ENCODE measurements at places on chromosomes 12 and 14.

GRCh38 chr12:123238961-123239360 is 5.7 kb downstream of the MTRFR start:
- DNase-seq: no peak

DNA sequence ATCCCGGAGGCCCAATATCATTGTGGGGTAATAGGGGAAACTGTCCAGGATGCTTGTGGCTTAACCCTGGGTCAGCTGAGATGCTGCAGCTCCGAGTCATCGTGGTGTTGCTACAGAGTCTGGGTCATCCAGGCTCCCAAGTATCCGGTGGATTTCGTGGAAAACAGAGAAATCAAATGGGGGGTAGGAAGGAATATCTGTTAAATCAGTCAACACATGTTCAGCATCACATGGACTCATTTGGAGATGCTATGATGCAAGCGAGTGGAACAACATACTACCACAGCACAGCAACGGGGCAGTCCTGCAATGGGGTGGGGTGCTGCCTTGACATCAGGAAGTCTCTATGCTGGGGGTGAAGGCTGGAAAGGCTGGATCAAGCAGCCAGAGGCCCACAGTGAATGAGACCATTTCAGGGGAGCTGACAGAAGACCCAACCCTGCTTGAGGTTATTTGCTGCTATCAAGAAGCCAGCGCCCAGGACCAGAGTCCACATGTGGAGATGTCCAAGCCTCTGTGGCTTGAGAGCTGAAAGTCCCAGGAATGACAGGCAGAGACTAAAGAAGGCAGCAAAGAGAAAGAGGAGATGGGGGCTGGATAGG is 22.9 kb downstream of the VDR start:
- no peak for DNase-seq

DNA sequence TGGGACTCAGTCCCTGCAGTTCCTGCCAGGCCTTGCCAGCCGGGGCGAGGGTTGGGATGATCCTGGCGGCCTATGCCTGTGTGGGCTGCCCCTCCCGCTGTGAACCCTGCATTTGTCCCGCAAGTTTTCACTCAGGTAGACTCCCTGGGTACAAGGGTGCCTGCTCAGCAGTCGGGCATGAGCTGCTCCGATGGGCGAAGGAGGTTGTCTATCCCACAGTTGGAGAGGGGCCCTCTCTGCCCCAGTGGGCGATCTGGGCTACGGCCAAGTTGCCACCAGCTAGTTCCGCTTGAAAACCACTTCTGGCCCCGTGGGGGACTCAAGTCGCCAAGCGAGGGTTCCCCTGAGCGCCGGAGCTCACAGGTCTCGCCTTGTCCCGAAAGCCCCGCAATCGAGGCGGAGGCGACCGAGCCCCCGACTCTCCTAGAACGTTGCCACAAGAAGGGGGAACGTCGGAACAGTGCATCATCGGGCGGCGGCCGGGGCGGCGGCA is 365 bp upstream of the TPI1 start:
- DNase-seq: no peak

DNA sequence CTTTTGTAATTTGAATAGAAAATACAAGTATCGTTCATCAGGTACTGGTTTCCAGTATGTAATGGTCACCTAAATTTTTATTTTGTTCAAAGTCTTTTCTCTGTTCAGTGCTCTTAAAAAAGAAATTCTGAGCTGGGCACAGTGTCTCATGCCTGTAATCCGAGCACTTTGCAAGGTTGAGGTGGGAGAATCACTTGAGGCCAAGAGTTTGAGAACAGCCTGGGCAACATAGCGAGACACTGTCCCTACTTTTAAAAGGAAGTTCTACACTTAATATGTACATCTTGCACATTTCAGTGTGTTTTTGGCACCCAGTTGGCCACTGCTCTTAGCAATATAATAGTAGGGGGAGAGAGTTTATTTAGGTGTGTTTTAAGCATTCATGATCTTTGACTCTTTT is 27.9 kb downstream of the PCNX1 start:
- no peak for DNase-seq

DNA sequence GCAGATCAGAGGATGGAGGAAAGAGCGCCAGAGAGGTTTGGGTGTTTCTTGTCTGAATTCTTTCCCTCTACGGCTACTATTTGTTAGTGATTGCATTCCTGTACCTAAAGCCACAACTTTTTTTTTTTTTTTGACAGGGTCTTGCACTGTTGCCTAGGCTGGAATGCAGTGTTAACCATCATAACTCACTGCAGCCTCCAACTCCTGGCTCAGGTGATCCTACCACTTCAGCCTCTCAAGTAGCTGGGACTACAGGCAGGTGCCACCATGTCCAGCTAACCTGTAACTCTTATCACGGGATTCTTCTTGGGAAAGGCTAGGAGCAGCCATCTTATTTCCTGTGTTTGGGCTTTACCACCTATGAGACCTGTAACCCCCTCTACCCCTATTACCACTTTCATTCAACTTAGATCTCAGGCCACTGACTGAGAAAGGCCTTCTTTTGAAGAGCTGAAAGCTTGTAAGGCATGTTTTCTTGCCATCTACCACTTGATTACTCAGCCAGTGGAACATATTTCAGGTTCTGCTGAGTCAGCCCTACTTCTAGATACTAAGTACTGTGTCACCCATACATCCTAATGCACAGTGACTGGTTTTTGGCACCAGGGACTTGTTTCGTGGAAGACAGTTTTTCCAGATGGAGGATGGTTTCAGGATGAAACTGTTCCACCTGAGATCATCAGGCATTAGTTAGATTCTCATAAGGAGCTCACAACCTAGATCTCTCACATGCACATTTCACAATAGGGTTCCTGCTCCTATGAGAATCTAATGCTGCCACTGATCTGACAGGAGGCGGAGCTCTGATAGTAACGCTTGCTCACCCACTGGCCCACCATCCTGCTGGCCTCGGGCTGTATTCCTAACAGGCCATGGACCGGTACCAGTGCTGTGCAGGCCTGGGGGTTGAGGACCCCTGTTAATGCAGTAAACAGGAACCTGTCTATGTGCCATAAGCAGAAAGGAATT is 6.9 kb downstream of the VEZT start:
- DNase-seq: no peak

GRCh38 chr14:63290741-63291430 is 27.8 kb downstream of the GPHB5 start:
- DNase-seq: no peak

- DNase-seq: no peak
Observed at GRCh38 chr14:101893759-101894158, 70.6 kb upstream of the DYNC1H1 start.

- DNase-seq: no peak
Observed at GRCh38 chr12:6241495-6241894, 41.3 kb downstream of the CD9 start.

- DNase-seq: no peak
Observed at GRCh38 chr12:14954269-14954668, 7.1 kb downstream of the ARHGDIB start.

DNA sequence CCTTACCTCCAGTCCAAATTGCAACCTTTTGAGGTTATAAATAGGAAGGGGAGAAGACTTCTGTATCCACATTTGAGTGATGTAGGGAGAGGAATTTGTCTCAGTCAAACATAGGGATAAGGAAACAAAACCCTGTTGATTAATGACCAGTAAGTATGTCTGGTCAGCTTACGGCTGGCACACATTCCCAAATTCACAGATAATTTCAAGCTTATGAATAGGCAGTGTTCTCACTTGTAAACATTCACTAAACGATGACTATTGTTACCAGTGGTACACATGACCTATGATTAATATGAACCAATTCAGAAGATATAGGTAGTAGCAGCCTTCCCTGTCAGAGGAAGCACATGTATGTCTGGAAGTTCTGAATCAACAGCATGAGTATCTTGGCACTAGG is 33.0 kb upstream of the SLC5A8 start:
- DNase-seq: no peak

All from stimulated activated CD8-positive, alpha-beta memory T cell treated with anti-CD3 and anti-CD28 coated beads, Interleukin-15, amount 100 ng/mL, for 24 hours (primary cell).